ENCODE measurements at places on chromosomes 1 and 21.

GRCh38 chr1:52054496-52055065 lies 410 bp downstream of the TXNDC12 start:
- DNase-seq: no peak

DNA sequence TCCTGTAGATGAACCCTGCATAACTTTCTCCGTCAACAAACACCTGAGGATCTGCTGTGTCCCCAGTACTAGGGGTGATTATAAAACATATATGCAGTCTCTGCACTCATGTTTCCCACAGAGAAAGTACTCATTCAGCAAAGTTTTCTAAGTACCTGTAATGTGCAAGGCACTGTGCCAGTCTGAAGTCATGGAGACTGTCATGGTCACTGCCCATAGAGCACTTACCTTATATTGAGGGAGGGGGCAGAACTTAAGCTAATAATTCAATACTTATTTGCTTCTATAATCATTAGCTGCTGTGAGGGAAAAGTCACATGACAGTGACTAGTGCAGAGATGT lies 41.2 kb downstream of the MAP3K21 start:
- no peak for DNase-seq

GRCh38 chr1:207619871-207620542 lies 24.9 kb upstream of the CR1L start:
- DNase-seq: no peak

- DNase-seq: no peak
Observed at GRCh38 chr1:175237389-175237788, 44.8 kb upstream of the KIAA0040 start.

GRCh38 chr1:219661464-219662092 lies 48.7 kb upstream of the ZC3H11B start:
- no peak for DNase-seq

DNA sequence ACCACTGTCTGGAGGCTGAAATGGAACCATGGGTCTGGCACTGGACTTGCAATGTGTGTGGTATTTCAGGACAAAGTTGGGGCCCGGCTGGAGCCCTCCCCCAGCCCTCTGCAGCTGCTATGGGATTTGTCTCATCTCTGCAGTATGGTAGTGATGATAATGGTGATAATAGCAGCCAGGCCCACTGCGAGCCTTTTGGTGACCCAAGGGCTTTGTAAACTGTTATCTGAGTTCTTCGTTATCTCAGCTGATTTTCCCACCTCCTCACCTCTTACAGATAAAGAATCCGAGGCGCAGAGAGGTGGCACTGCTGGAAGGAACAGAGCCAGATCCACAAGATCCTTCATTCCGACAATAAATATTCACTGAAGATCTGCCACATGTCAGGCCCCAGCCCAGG lies 11.7 kb upstream of the WNT4 start:
- no peak for DNase-seq

GRCh38 chr1:244887281-244887680 lies 22.9 kb upstream of the HNRNPU start:
- DNase-seq: no peak

DNA sequence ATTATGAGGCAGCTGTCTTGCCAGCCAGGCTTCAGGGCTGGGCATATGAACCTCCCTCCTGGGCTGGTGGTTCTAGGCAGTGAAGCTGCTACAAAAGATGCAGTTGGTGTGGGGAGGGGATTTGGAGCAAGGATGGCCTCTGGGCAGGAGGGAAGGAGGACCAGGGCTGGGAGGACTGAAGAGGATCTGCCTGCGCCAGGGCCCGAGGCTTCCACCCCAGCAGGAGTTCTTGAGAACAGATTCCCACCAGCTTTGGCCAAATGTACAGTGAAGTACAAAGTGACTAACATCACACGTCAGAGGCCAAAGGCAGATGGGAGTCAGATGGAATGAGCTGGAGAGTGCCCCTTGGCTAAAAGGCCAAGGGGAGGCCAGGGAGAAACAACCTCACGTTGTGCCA lies 62.4 kb downstream of the DDX20 start:
- DNase-seq: no peak

GRCh38 chr1:193417945-193418744 lies 231.7 kb upstream of the B3GALT2 start:
- DNase-seq: no peak

DNA sequence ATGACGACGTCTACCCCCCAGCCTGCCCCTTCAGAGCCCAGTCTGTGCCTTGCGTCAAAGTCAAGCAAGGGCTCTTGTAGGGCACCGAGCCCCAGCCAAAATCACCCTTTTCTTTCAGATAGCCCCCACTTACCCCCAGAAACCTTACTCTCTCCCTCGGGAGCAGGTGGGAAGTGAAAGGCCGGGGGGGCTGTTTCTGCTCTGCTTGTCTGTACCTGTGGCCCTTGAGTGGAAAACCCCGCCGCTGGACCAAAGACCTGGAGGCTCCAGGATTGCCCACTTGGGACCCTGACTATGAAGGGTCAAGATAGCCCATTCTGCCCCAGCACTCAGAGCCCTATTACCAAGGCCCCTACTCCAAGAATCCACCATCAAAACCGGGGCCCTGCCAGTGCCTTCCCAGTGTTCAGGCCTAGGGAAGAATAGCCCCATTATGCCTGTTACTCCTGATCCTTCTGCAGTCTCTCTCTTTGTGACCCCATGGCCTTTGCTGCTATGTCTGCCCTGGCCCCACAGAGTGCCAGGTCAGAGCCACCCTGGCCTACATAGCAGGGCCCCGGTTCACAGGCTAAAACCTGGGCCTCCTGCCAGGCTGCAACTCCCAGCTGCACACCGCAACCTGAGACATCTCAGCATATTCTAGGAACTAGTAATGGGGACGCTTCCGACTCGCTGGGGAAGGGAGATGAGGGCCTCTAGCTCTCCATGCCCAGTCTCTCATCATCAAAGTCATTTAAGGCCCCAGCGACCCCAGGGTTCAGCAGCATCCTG lies 22.2 kb upstream of the HPDL start:
- no peak for DNase-seq

DNA sequence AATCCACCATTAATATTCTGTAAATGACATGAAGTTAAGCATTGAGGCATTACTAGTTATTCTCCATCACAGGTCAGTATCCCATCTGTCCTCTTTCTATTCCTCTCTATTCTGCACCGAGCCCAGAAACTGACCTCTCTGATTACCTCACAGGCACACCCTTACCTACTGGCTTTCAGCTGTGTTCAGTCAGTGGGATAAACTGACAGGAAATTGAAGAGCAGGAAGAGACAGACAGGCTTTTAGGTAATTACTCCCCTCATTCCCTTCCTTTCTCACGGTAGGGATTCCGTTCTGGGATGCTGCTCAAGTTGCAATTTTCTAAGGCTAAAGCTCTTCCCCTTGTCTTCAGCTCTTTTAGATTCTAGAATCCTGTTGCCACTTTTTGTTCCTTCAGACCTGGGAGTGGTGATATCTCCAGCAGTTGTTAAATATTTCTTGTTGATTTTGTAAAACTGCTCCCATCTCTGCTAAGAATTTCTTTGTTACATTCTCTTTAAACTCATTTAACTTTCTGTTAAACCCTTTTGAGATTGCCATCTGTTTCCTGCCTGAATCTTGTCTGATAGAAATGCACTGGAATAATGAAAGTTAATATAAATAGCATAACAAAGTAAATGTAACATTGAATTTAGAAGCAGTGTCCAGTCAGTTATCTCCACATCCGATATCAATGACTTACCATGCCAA lies 1063.4 kb downstream of the PLA2G4A start:
- no peak for DNase-seq

DNA sequence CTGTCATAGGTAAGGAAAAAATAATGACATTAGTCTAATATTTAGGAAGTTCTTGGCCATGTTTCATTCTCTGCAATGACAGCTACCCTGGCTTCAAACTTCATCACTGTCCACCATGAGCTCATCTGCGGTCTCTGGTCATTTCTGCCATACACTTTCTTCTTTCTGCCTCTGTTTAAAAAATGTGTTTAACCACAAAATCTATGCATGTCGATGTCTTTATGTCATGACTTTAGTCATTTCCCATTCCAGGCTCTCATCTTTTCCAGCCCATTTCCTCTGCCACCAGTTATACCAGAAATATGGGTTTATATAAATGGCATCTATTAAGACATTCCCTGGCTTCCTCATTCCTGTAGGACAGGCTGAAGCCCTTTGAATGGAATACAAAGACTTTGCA lies 68.5 kb upstream of the DUSP10 start:
- DNase-seq: no peak
